ENCODE measurements at places on chromosomes 16 and 17.

- DNase-seq, result no peak
Measured at GRCh38 chr16:27384425-27384824, 17.5 kb upstream of the IL21R start.

GRCh38 chr16:50797456-50797855 lies 55.6 kb downstream of the CYLD start:
- DNase-seq, result no peak

DNA sequence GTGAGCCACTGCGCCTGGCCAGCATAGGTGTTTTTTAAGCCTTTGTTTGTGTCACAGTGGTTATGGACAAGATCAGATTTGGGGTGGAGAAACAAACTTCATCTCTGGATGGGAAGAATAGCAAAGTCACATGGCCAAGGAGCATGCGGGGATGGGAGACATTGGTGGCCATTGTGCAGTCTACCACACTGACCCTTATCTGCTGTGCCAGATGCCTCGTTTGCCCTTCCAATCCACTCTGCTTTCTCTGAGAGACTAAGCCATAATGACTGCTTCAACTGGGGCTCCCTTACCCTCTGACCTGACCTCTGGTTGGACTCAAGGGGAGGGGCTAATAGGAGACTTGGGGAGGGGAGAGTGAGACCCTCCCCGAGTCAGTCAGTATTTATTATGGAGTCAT lies 166.8 kb downstream of the PRKCB start:
- no peak for DNase-seq

DNA sequence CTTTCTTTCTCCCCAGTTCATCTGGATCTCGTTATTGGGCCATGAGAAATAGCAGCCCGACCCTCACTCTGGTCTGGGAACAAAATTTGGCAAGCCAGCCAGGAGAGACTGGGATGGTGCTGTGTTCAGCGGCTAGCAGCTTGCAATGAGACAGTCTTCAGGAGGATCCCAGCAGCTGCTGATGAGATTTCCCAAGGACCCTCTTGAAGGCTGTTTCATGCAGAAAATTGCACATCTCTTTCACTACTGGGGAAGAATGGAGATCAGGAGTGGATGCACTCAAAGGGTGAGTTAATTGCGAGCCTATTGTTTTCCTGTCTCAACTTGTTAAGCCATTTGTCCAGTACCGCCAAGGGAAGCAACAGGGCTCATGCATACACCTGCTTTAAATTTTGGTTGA lies 5.5 kb upstream of the COIL start:
- no peak for DNase-seq

- DNase-seq, result no peak
Measured at GRCh38 chr17:6800422-6801027, 24.5 kb downstream of the FBXO39 start.

DNA sequence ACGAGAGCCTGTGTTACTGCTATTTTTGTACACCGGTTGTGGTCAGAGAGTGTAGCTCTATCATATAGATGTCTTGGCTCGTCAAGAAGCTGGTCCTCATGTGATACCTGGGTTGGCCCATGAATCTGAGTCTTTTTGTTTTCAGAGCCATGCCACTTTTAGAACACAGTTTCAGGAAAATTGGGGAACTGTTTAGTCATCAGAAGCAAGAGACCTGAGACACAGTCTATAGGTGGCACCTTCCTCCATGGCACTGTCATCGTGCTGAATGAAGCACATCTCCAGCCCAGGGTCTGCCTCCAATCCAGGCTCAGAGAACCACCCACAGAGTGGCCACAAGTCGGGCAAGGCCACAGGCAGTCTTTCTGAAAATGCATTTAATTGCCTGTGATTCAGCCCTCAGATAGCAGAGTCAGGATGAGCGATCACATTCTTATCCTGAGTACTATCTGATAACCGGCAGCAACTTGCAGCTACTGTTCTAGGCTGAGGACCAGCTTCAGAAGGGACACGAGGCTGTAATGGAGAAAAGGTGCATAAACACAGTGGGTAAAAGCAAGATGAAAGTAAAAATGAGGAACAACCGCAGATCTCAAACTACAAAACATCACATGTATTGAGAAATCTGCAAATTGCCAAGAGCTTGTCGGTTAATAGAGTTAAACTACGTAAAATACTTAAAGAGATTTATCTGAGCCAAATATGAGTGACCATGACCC lies 14.2 kb upstream of the HAPSTR1 start:
- DNase-seq, result no peak

DNA sequence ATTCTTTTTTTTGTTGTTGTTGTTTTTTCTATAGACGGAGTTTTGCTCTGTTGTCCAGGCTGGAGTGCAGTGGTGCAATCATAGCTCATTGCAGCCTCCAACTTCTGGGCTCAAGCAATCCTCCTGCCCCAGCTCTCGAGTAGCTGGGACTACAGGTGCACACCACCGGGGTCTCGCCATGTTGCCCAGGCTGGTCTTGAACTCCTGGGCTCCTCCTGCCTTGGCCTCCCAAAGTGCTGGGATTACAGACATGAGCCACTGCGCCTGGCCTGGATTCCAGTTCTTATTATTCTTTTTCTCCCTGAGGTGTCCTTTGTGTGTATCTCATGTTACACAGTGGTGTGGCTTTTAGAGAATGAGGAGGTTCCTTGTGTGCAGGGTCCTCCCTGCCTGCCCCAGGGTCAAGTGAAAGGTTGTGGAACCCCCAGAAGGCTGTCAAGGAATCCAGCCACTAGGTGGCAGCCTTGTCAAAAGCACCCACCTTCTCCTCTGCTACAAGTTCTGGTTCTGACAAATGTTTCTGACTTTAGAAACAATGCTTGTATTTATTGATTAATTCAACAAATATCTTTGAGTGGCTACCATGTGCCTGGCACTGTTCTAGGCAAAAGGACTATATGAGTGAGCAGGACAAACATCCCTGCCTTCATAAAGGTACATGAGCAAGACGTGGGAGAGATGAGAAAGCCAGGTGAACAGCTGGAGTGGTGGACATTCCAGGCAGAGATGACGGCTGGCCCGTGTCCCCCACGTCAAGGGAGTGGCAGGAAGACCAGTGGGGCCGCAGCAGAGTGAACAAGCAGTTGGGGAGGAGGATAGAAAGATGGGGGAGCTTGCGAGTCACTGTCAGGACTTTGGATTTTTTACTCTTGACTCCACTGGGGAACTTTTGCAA lies 112.4 kb downstream of the SPECC1 start:
- DNase-seq, result peak; percentile 36

DNA sequence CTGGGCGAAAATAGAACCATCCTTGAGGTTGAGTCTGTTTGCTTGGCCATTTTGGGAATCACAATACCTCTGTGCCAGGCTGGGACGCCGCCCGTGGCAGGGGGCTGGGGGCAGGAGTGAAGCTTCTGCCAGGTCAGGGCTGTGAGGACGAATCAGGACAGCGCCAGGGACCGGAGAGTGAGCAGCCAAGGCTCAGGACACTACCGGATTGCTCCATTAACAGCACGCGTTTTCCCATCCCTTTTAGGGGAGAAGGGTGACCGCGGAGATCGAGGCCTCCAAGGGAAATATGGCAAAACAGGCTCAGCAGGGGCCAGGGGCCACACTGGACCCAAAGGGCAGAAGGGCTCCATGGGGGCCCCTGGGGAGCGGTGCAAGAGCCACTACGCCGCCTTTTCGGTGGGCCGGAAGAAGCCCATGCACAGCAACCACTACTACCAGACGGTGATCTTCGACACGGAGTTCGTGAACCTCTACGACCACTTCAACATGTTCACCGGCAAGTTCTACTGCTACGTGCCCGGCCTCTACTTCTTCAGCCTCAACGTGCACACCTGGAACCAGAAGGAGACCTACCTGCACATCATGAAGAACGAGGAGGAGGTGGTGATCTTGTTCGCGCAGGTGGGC lies 23.4 kb downstream of the C1QTNF1 start:
- DNase-seq, result no peak

GRCh38 chr17:76682296-76682695 lies 28.5 kb downstream of the MXRA7 start:
- no peak for DNase-seq

GRCh38 chr17:1588821-1589585 lies 26.4 kb upstream of the PITPNA start:
- no peak for DNase-seq

GRCh38 chr16:84555418-84556196 lies 51.1 kb upstream of the MEAK7 start:
- no peak for DNase-seq

DNA sequence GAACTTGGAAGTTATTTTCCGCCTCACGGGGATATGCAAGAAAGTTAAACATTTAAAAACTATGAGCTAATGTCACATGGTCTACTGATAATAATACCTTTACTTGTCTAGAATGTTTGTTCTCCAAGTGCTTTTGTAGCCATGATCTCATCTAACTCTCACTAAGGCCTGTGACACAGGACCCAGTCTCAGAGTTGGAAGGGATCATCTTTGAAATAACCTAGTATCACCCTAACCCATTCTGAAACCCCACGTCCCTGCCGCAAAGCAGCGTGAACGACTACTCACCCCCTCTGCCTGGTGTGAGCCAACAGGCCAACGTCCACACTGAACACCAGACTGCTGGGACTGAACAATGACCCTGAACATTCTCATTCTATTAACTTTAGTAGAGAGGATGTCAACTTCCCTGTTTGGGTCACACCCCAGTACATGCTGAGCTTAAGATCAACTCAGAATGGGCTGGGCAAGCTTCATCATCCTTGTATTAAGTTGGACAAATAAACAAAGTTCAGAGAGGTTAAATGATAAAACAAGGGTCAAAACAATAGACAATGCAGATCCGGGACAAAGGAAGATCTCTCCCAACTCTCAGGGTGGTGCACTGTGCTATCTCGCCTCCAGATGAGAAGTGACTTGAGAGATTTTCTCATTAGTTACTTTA lies 54.8 kb upstream of the BCAR1 start:
- DNase-seq, result no peak

- DNase-seq, result no peak
Measured at GRCh38 chr17:81203136-81203535, 19.6 kb downstream of the CEP131 start.

DNA sequence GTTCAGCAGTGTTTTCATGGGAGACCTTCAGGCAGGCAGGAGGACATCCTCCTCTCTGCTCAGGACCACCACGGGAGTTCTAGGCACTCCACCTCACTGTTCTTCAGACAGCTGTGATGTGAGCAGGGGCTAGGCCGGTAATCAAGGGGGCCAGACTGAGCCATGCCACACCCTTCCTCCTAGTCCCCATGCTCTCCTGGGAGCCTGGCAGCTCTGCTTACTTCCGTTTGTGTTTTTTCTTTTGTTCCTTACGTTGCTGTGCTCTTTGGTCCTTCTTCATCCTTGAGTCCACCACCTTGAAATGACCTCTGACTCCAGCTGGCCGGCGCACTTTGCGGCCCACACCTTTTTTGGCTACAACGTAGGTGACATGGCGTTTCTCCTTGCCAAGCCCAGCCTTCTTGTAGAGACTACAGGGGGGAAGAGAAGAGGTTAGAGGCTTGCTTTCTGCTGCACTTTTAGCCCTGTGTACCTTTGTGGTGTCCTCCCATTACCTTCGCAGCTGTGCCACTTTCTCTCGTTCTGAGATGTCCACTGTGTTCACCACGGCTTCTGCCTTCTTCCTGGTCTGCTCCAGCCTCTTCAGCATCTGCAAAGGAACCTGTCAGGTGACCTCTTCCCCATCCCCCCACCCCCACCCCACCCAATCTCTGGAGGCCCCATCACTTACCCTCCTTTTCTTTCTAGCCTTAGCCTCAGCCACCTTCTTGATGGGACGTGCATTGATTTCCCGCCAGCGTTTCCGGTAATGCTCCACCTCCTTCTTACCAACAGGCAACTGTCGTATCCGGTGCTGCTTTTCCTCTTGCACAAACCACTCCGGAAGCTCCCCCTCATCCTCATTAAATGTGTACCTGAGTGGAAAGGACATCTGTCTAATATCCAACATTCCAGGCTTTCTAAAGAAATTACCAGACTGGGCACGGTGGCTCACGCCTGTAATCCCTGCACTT lies 7.4 kb upstream of the PSMC5 start:
- DNase-seq, result no peak

DNA sequence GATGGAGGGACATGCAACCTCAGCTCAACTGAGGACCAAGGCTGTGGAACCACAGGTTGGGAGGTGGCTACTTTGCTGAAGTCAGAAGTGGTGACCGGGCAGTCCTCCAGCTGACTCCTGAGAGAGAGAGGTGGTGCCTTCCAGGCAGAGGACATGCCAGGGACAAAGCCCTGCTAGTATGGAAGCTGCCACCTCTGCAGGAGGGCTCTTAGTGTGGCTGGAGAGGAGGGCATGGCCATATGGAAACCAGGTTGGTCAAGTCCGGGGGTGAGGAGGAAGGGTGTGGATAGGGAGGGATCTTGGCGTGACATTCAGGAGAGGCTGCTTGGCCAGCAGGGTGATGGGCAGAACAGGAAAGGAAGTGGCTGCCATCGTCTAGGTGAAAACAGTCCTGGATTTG lies 5.7 kb downstream of the C16orf86 start:
- DNase-seq, result no peak

- DNase-seq, result no peak
Measured at GRCh38 chr16:85313526-85314301, 201.4 kb upstream of the CIBAR2 start.

DNA sequence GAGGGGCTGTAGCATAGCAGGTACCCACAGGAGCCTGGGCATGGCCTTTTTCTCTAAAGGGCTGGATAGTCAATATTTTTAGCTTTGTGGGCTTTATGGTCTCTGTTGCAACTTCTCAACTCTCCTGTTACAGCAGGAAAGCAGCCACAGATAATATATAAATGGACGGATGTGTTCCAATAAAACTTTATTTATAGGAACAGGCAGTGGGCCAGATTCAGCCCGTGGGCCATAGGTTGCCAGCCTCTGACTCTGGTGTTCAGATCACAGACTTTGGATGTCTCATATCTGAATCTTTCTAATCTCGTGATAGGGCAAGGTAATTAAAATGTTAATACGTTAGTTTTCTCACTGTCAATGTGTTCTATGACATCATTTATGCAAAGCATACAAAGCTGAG lies 136.4 kb downstream of the WWOX start:
- no peak for DNase-seq

- DNase-seq, result no peak
Measured at GRCh38 chr16:4321286-4322120, 5.6 kb downstream of the GLIS2 start.

GRCh38 chr16:30724641-30725417 lies 23.4 kb upstream of the PHKG2 start:
- no peak for DNase-seq

DNA sequence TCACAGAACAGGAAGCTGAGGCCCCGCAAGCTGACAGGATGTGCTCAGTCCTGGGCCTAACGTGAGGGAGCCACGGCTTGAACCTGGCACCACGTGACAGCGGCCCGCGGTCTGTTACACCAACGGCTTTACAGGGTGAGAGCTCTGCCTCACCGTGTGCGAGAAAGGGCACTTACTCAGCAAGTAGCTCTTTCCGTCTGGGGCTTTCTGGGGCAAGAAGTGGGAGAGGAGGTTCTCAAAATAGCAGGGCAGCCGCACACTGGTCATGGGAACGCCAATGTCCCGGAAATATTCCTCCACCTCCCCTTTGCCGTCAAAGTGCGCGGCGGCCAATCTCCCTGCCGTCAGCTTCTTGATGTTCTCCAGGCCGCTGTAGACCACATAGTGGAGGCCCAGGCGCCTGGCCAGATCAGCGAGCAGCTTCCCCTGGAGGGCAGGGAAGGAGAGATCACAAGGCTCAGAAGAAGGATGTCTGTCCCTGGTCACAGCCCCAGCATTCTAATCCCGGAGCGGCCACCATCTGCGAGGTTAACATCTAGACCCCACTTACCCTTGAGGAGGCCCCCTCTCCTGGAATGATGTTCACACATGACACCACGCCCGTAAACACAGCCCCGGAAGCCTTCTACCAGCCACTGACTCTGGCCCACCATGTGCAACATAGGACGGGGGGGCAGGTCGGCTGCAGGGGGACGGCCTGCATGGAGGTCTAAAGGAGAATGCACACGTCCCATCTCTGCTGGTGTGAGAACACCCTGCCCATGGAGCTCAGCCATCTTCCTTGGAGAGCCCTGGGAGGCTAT lies 8.2 kb downstream of the NMRAL1 start:
- no peak for DNase-seq

GRCh38 chr17:80949451-80950421 lies 41.9 kb upstream of the CHMP6 start:
- no peak for DNase-seq

Data from lower leg skin (tissue), 4 donors.